ENCODE measurements at places on chromosomes 3 and 15.
A peak's percentile ranks its signal among the peaks of the same experiment; 100 is the strongest.

GRCh38 chr3:59812237-59813147 is 762.7 kb upstream of the CFAP20DC start:
- H3K4me1 ChIP-seq, result no peaks in the 10 kb centered on the region
- no peaks in the 10 kb centered on the region for H3K36me3 ChIP-seq
- DNase-seq, result no peak
- H3K4me3 ChIP-seq, result no peak overlapping the region
- no peaks in the 10 kb centered on the region for H3K27me3 ChIP-seq

DNA sequence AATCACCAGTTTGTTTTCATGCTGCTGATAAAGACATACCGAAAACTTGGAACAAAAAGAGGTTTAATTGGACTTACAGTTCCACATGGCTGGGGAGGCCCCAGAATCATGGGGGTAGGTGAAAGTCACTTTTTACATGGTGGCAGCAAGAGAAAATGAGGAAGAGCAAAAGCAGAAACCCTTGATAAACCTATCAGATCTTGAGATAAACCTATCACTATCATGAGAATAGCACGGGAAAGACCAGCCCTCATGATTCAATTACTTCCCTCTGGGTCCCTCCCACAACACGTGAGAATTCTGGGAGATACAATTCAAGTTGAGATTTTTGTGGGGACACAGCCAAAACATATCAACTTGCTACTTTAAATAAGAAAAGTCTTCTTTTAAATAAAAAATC is 28.9 kb downstream of the CD200R1L start:
- no peak for DNase-seq
- H3K27ac ChIP-seq, result no peak overlapping the region
- no peaks in the 10 kb centered on the region for H3K36me3 ChIP-seq
- no peak overlapping the region for H3K4me3 ChIP-seq
- H3K27me3 ChIP-seq, result no peaks in the 10 kb centered on the region
- no peaks in the 10 kb centered on the region for H3K4me1 ChIP-seq

GRCh38 chr3:195160257-195160898 is 110.6 kb downstream of the XXYLT1 start:
- H3K4me3 ChIP-seq, result no peak overlapping the region
- H3K36me3 ChIP-seq, result no peaks in the 10 kb centered on the region
- peaks cover 29% of the 10 kb centered on the region for H3K4me1 ChIP-seq
- no peaks in the 10 kb centered on the region for H3K27me3 ChIP-seq
- H3K27ac ChIP-seq, result no peak overlapping the region

GRCh38 chr3:187291001-187291511 is 481 bp downstream of the MASP1 start:
- peak overlapping the region; percentile 20 for H3K27ac ChIP-seq
- peak; percentile 7 for DNase-seq
- no peaks in the 10 kb centered on the region for H3K27me3 ChIP-seq
- H3K4me1 ChIP-seq, result peaks cover 3% of the 10 kb centered on the region

- DNase-seq, result no peak
- H3K36me3 ChIP-seq, result no peaks in the 10 kb centered on the region
- H3K4me1 ChIP-seq, result no peaks in the 10 kb centered on the region
- no peak overlapping the region for H3K27ac ChIP-seq
- H3K27me3 ChIP-seq, result no peaks in the 10 kb centered on the region
Measured at GRCh38 chr15:67613708-67614107, 71.2 kb downstream of the MAP2K5 start.

- H3K4me1 ChIP-seq, result no peaks in the 10 kb centered on the region
- no peaks in the 10 kb centered on the region for H3K27me3 ChIP-seq
- no peak overlapping the region for H3K27ac ChIP-seq
- no peak for DNase-seq
Measured at GRCh38 chr15:88800026-88800425, 3.2 kb upstream of the ACAN start.

GRCh38 chr3:3127432-3128010 is 781 bp downstream of the TRNT1 start:
- H3K27ac ChIP-seq, result no peak overlapping the region
- peak overlapping the region; percentile 73 for H3K4me3 ChIP-seq
- no peaks in the 10 kb centered on the region for H3K27me3 ChIP-seq
- no peak for DNase-seq

DNA sequence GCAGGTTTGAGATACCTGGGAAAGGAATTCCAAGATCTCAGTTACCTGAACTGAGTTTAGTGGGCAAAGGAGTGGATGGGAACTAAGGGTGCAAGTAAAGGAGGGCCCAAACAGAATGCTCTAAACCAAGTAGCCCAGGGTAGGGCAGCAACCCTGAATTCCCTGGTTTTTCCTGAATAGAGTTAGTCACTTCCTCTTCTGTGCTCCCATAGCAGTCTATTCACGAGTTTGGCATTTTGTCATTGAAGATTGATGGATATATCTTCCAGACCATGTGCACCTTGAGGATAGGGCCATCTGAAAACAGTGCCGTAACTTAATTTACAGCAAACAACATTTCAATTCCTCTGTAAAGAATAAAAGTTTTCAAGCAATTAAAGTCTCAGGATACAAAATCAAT is 18.5 kb upstream of the PTX3 start:
- no peaks in the 10 kb centered on the region for H3K4me1 ChIP-seq
- DNase-seq, result no peak
- no peak overlapping the region for H3K4me3 ChIP-seq
- H3K27me3 ChIP-seq, result no peaks in the 10 kb centered on the region
- no peak overlapping the region for H3K27ac ChIP-seq
- no peaks in the 10 kb centered on the region for H3K36me3 ChIP-seq

GRCh38 chr15:33283576-33283975 is 27.2 kb upstream of the RYR3 start:
- H3K27me3 ChIP-seq, result no peaks in the 10 kb centered on the region
- peak overlapping the region; percentile 83 for H3K27ac ChIP-seq
- no peaks in the 10 kb centered on the region for H3K36me3 ChIP-seq
- no peak for DNase-seq
- H3K4me3 ChIP-seq, result no peak overlapping the region
- peaks cover 22% of the 10 kb centered on the region for H3K4me1 ChIP-seq

- no peaks in the 10 kb centered on the region for H3K4me1 ChIP-seq
- no peak overlapping the region for H3K4me3 ChIP-seq
- no peaks in the 10 kb centered on the region for H3K27me3 ChIP-seq
- H3K27ac ChIP-seq, result no peak overlapping the region
- H3K36me3 ChIP-seq, result no peaks in the 10 kb centered on the region
Measured at GRCh38 chr3:22920006-22920405, 283.1 kb upstream of the UBE2E2 start.

DNA sequence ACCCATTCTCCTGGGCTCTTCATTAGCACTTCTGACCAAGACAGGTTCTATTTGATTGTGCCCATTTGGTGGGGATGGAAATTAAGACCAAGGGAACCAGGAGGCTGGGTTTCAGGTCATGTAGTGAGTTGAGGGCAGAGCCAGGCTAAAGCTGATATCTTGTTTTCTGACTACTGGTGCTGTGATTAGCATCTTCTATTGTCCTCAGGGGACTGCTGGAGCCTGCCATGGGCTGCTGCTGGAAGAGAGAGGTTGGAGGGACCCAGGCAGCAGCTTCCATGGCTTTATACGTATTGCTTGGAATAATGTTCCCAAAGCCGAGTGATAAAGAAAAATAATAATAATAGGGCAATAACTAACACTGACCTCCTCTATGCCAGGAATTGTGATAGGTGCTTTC is 211.4 kb upstream of the ROPN1 start:
- H3K4me3 ChIP-seq, result no peak overlapping the region
- no peaks in the 10 kb centered on the region for H3K27me3 ChIP-seq
- H3K36me3 ChIP-seq, result no peaks in the 10 kb centered on the region
- H3K4me1 ChIP-seq, result no peaks in the 10 kb centered on the region

DNA sequence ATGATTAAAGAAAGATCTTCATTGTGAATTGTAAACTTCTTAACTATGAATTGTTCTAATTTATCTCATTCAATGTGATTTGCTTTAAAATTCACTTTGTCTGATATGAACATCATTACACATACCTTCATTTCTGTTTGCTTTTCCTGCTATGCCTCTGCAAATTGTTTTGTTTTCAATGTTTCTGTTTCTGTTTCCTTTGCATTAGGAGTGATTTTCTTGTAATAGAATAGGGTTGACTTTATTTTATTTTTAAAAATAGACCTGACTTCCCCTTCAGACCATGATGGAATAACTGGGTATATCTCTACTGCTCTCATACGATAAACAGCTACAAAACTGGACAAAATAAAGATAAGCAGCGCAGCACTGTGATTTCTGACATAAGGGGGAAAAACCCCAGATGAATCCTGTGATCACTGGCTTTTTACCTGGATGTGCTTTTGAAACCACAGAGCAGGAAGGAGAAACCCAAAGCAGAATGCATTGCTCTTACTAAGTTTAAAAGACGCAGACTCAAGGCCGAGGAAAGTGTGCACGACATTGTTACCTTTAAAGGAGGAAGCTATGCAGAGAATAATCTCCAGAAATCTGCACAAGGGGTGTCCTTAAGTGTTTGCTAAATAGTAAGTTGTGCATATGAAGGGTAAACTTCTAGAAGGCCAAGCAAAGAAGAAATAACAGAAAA is 420.2 kb downstream of the TBC1D5 start:
- no peaks in the 10 kb centered on the region for H3K27me3 ChIP-seq
- H3K4me1 ChIP-seq, result no peaks in the 10 kb centered on the region
- DNase-seq, result no peak
- H3K27ac ChIP-seq, result no peak overlapping the region
- no peaks in the 10 kb centered on the region for H3K36me3 ChIP-seq

DNA sequence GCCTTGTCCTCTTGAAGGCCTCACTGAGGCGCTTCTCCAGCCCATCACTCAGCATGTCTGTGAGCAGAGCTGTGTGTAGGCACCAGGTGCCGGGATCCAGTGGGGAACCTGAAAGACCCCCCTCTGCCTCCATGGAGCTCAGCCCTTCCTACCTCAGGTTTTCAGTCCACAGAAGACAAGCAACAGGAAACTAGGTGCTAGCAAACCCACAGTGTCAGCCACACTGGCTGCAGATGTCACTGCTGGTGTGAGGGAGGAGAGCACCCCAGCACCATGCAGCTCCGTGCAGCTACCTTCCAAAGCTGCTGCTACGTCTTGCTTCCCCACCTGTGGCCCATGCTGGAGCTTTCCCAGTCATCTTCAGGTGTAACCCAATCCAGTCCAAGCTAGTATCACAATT is 17.9 kb downstream of the PSTPIP1 start:
- H3K27me3 ChIP-seq, result no peaks in the 10 kb centered on the region
- H3K27ac ChIP-seq, result no peak overlapping the region
- H3K4me1 ChIP-seq, result no peaks in the 10 kb centered on the region
- H3K4me3 ChIP-seq, result no peak overlapping the region
- DNase-seq, result no peak
- H3K36me3 ChIP-seq, result no peaks in the 10 kb centered on the region

DNA sequence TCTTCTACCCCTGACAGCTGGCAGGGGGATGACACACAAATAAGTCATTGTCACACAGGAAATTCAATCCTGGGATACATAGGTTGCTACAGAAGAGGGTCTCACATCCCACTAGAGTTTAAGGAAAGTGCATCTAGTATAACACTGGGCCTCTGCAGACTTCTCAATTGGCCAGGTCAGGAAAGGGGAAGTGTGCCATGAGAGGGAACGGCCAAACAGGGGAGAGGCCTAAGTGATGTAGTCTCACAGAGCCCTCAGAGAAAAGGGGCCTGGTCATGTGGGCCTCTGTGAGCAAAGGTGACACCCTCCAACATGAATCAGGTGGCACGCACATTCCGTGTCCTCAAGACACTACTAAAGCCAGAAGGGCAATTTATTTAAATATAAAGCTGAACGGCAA is 11.2 kb downstream of the ZXDC start:
- H3K27me3 ChIP-seq, result no peaks in the 10 kb centered on the region
- no peak overlapping the region for H3K4me3 ChIP-seq
- no peaks in the 10 kb centered on the region for H3K4me1 ChIP-seq
- H3K36me3 ChIP-seq, result peaks cover 76% of the 10 kb centered on the region
- H3K27ac ChIP-seq, result no peak overlapping the region

DNA sequence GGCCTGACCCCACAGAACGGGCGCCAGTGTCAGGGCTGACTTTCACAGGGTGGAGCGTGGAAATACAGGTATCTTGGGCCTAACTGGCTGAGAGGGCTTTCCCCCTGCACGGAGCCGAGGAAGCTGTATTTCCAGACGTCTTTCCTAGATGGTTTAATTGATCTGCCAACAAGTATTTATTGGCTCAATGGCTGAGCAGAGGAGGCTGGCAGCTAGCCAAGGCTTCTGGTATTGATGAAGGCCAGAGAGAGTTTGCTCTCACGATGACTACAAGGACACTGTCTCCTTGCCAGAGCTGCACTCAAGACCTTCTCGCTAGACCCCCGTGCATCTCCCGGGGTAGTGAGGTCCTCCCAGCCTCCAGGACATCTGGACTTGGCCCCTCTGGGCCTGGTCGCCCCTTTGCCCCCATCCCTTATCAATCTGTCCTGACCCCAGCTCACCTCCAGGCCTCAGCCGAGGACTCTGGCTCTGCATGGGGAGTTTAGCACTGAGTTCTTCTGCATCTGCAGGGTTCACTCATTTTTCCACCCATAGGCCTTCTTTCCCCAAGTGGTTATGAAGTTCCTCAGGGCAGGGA is 20.6 kb downstream of the SPSB4 start:
- no peak overlapping the region for H3K27ac ChIP-seq
- no peak for DNase-seq
- H3K36me3 ChIP-seq, result no peaks in the 10 kb centered on the region
- H3K27me3 ChIP-seq, result no peaks in the 10 kb centered on the region
- H3K4me1 ChIP-seq, result no peaks in the 10 kb centered on the region
- H3K4me3 ChIP-seq, result no peak overlapping the region

DNA sequence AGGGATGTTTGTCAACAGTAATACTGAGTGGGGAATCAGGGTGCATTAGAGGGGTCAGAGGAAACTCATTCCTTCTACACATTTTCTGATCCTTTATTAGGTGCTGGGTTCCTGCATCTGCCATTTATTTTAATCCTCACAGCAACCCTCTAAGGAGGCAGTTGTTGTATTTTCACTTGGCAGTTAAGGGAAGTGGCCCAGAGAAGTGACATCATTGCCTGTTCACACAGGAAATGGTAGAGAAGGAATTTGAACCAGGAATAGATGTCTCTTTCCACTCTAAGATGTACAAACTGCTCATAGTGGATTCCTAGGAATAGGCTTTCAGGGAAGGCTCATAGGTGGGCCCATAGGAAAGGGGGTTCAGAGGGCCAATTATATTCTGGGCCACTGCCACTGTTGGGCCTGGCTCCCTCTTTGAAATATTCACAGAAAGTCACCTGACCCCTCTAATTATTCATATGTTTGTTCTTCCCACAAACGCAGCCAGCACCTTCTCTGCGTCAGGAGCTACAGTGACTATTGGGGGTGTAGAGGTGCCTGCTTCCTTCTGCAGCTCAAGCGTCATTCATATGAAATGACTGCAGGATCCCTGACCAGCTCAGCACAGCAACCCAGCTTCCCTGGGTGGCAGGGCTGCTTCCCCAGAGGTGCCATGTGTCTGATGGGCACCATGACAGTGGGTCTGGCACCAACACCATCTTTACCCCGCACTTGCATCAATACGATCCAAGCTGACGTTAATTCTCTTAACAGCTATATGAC is 163.9 kb upstream of the SMAD3 start:
- H3K36me3 ChIP-seq, result no peaks in the 10 kb centered on the region
- peaks cover 5% of the 10 kb centered on the region for H3K4me1 ChIP-seq
- no peak overlapping the region for H3K27ac ChIP-seq
- DNase-seq, result no peak
